ENCODE measurements at places on chromosomes 11 and 22.

- DNase-seq = no peak
These were observed 561 bp downstream of the FXYD2 start for GRCh38 chr11:117823946-117824420.

- DNase-seq = no peak
These were observed 2.6 kb upstream of the NUDT8 start for GRCh38 chr11:67632175-67632981.

DNA sequence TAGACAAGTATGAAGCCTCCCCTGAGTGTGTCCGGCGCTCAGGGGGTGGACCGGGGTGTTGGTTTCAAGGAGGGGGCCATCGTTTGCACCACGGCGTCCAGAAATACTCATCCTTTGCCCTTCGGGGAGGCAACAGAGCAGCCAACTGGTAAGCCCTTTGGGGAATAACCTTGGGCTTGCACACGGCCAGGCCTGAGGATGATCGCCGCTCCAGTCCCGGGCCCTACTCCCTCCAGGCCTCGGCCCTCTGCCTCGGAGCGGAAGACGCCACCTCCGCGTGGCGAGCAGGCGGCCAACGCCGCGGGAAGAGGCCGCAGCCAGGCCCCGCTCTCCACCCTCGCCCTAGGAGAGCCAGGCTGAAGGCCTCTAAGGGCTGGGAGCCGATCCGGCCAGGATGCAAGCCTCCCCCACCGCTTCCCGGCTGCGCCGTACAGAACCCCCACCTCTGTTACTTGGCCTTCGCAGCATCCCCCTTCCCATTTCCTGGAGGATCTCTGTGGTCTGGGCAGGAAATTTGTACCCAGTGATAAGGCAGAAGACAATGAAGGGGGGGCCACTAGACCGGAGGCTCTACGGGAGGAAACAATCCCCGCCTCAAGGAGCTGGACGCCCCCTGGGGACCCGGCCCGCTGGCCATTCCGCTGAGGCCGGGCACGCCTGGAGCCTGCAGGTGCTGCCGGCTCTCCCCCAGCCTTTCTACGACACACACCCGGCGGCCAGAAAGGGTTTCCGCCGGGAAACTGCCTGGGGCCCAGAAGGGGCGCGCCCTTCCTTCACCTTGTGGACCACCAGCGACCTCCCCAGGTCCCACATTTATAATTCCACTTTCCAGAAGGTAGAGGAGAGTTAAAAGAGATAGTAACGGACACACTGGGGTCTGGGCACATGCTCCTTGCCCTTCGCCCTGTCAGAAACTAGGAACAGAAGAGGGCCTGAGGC is 2.6 kb downstream of the ESAM start:
- no peak for DNase-seq

GRCh38 chr22:35884529-35884928 is 144.1 kb downstream of the RBFOX2 start:
- DNase-seq = no peak

DNA sequence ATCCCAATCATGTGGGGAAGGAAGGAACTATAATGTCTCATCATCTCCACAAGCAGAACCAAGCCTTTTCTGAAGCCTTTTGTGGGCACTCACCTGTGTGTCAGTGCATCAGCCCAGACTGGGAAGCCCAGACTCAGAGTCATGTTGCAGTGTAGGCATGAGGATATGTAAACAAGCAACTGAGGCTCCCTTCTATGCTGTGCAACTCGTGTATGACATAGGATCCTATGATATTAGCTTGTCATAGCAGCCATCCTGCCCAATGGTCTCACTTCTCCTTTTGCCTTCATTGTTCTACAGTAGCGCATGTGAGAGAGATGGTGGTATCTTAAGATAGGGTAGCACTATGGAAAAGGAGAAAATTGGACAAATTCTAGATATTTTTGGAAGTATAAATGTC is 103.4 kb upstream of the OLFML1 start:
- no peak for DNase-seq

DNA sequence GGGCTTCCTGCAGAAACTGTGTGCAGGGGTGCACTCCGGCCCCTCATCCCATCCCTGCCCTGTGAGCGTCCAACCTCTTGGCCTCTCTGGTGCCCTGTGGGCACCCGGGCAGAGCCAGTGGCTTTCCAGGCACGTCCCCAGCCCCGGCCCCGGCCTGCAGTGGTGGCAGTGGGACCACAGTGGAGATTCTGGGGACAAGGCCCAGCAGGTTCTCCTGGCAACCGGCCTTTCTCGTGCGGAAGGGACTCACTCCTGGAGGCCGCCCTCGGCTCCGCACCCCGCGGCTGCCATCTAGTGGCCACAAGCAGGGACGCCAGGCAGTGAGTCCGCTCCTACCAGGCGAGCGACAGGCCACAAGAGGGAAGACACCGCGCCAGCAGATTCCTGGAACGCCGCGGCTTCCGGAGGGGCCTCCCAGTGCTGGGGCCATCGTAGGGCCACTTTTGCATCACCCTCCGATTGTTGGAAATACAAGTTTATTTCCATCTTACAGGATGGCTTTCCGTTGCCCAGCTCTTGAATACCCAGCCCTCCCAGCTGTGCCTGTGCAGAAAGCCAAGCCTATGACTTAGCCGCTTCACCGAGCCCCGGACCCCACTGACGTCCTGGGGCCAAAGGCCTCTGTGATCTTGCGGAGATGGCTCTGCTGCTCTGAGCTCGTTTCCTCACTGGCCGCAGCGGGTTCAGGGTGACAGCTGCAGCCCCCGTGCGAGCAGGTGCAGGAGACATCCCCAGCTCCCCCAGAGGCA is 357.3 kb downstream of the CTTN start:
- peak; percentile 62 for DNase-seq

- no peak for DNase-seq
These were observed 5.5 kb downstream of the EHF start for GRCh38 chr11:34626393-34626792.

DNA sequence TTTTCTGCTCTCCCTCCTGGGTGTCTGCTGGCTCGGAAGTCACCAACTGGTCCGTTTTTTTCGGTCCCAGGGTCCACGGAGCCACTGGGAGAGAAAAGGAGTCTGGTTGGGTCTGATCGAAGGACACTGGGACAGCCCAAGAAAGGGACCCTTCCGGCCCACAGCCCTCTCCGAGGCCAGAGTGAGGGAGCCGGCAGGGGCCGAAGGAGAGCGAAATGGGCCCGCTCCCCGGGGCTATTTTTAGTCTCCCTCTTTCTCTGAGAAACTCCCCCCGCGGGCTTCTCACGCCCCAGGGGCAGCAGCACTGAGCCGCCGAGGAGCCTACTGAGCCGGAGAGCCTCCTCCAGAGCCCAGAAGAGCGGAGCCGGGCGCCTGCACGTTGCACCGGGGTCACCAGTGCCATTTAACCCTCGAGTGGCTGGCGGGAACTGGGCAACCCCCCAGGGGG is 1.9 kb downstream of the ESAM start:
- no peak for DNase-seq

GRCh38 chr22:26287382-26288225 is 118.3 kb downstream of the SEZ6L start:
- DNase-seq = no peak

GRCh38 chr11:64802370-64803157 is 450 bp downstream of the MAP4K2 start:
- no peak for DNase-seq

GRCh38 chr11:109349276-109350080 is 72.5 kb upstream of the C11orf87 start:
- DNase-seq = no peak

DNA sequence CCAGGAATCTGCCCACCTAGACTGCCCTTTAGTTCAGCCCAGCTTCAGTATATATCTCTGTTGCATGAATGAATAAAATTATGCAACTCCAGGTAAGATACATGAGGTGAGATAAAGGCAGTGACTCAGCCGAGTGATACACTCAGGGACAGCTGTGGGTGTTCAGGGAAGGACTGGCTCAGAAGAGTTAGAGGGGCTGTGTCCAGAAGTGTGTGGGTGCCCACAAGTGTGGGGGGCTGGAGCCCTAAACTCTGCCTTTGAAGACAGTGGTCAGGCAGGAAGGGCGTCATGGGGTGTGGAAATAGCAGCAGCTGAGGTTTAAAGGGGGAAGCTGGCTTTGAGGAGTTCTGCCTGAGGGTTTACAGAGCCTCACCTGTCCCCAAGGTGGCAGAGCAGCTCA is 8.3 kb downstream of the FTH1 start:
- DNase-seq = no peak

DNA sequence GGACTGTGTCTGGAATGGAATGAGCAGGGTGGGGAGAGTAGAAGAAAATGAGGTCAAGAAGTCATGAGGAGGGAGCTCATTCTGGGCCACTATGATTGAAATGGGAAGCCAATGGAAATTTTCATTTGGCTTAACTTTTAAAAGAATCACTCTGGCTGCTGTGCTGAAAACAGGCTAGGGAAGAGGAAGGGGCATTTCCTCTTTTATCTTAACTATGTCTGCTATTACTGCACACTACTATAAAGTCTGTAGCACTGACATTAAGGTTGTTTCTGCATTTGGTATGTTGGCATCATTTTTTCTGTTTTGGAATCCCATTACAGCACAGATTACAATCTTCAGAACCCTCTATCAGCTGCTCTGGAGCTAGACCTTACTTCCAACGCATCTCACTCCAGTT is 8.2 kb downstream of the PATL1 start:
- no peak for DNase-seq

GRCh38 chr22:22026157-22026831 is 43.7 kb upstream of the TOP3B start:
- no peak for DNase-seq

- DNase-seq = peak; percentile 7
These were observed 827 bp downstream of the PHF21B start for GRCh38 chr22:45008751-45009605.

- no peak for DNase-seq
These were observed 1077.3 kb downstream of the TBC1D22A start for GRCh38 chr22:47839595-47840227.

GRCh38 chr11:92625894-92626293 is 343.6 kb upstream of the MTNR1B start:
- DNase-seq = no peak

DNA sequence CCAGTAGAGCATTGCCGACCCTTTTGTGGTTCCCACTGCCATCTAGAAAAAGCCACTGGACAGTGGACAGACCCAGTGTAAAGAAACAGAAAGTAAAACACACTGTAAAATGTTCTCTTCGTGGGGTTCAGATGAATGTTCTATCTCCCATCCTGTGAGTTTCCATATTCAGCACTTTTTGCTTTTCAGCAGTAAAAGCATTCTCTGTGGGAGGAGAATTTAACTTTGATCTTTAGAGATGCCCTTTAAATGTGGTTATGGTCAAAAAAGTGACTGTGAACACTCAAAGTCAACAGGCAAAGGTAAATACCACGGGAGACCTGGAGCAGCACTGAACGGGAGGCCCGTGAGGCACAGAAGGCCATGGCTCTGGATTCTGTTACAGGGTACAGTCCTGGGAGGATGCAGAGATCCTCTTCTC is 53.9 kb downstream of the FLI1 start:
- DNase-seq = no peak
